Stimulated activated CD8-positive, alpha-beta memory T cell treated with anti-CD3 and anti-CD28 coated beads, Interleukin-4, amount 100 ng/mL, for 4 hours (primary cell): ENCODE measurements at places on chromosomes 7 and 10.

DNA sequence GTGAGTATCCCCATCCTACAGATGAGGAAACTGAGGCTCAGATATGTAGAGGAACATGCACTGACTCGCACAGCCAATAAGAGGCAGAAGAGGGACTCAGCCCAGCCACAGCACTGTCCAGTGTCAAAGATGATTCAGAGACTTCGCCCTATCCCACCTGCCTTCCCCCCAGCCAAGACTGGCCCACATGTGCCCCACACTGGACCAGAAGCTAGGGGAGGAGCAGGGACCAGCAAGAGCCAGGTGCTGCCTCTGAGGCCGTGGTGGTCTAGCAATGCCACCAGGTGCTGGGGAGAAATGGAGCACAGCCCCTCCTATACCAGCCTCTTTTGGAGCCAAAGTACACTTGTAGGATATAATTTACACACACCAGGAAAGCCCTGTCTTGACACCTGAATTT lies 22.3 kb downstream of the GRID1 start:
- DNase-seq, result no peak

DNA sequence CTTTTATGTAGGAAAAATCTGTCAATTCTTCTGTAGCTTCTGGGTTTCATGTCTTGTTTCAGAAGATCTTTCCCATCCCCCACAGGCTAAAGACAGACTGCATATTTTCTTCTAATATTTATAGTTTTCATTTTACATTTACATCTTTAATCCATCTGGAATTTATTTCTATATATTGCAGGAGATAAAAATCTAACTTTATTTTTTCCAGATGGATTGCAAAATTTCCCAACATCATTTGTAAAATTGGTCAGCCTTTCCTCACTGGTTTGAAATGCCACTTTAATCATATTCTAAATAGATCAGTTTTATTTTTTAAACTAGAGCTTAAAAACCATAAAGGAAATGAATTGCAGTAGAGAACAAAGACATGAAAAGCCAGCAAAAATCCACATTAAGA lies 46.9 kb downstream of the TMEM26 start:
- DNase-seq, result no peak

DNA sequence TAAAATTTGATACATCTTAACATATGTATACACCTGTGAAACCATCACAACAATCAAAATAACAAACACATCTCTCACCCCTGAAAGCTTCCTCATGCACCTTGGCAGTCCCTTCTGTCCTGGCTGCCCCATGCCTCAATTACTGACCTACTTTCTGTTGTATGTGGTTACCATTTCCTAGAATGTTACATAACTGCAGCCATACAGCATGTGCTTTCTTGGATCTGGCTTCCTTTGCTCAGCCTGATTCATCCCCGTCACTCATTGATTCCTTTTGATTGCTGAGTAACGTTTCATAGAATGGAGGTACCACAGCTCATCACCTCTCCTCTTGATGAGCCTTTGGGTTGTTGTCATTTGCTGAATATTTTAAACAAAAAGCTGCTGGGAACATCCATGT lies 165.3 kb downstream of the CELF2 start:
- DNase-seq, result no peak

DNA sequence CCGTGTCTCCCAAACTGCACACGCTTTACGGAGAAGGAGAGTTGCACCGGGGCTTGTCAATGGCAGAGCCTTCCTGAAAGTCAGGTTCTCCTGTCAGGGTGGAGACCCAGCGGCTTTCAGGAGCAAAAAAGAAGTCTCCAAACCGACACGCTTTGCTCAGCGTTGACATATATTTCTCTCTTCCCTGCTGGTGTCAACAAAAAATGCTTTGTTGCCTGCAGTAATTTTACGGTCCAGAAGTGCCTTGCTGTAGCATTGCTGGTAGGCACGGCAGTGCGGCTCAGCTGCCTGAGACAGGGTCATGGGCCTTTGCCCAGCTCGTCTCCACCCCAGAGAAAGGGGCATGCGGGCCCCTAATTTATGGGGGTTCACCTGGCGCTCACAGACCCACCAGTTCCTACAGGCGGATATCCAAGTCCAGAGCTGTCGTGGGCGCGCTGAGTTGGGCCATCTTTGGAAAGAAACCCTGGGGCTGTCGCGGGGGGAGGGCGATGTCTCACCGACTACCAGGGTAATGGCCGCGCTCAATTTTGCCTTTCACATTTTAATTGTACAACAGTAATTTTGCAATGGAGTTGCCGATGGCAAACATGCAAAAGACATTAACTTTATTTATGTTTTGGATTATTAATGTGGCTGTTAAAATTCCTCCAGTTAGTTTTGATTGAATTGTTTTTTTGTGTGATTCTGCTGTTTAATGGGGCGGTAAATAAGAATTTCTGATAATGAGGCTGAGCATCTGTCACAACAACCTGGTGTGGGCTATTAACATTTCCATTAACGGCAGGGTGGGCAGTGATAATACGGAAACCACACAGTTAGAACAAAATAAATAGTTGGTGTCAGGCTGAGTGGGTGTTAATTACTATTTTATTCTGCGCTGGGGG lies 478.2 kb upstream of the FOXK1 start:
- DNase-seq, result no peak

DNA sequence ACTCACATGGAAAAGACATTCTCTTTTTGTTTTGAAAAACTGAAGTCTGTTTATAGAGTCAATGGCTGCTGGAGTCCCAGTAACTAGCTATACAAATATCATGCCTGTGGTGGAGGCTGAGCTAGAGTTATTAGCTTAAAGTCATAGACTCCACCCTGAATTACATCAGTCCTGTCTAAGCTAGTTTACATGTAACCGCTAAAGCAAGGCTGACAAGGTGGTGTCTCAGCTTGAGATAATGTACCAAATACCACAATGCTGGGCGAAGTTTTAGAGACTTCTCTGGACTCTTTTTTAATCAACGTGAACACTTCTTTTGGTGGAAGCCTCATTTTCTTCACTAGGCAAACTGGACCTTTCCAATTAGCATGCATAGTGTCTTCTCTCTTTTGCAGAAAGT lies 219.4 kb downstream of the ANK3 start:
- no peak for DNase-seq

- no peak for DNase-seq
Observed at GRCh38 chr10:128062881-128063563, 63.2 kb downstream of the MKI67 start.

- no peak for DNase-seq
Observed at GRCh38 chr7:140654109-140654387, 13.4 kb upstream of the DENND2A start.

DNA sequence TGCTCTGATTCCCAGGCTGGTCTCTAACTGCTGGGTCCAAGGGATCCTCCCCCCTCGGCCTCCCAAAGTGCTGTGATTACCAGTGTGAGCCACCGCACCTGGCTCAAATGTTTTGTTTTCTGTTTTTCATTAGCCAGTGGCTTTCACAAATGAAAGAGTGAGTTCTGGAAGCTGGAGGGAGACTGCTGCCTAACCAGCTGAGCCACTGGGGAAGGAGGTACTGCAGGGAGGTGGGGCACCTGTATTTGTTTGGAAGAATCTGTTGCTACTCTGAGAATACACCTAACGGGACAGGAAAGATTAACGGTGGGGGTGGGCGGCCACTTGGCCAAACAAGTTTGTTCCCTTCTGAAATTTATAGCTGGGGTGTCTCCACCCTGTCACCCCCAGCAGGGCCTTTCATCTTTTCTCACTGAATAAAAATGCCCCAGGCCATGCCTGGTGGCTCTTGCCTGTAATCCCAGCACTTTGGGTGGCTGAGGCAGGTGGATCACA lies 4.7 kb downstream of the STOX1 start:
- no peak for DNase-seq

- no peak for DNase-seq
Observed at GRCh38 chr7:97381815-97382554, 264.5 kb downstream of the SDHAF3 start.

- DNase-seq, result no peak
Observed at GRCh38 chr7:22821702-22822485, 755 bp downstream of the TOMM7 start.

GRCh38 chr7:100396421-100396982 lies 23.2 kb downstream of the PILRA start:
- DNase-seq, result no peak

DNA sequence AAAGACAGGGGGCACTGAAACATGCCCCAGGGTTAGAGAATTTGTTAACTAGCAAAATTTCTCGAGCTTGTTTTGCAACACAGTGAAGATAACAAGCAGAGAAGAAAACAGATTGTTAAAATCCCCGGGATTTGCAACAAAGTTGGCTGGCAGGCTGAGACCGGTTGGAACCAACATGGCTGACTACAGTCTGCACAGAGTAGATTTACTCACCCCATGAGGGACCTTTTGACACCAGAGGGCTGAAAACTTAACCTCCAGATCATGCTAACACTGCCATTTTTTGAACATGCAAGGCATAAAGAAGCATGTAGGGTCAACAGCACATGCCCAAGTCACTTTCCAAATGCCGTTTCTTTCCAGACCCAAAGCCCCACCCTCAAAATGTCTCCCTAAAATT lies 95.2 kb upstream of the TMEM26 start:
- no peak for DNase-seq

- no peak for DNase-seq
Observed at GRCh38 chr7:55211726-55212125, 153.4 kb upstream of the LANCL2 start.

- DNase-seq, result no peak
Observed at GRCh38 chr7:122528879-122529481, 169.9 kb downstream of the RNF133 start.

DNA sequence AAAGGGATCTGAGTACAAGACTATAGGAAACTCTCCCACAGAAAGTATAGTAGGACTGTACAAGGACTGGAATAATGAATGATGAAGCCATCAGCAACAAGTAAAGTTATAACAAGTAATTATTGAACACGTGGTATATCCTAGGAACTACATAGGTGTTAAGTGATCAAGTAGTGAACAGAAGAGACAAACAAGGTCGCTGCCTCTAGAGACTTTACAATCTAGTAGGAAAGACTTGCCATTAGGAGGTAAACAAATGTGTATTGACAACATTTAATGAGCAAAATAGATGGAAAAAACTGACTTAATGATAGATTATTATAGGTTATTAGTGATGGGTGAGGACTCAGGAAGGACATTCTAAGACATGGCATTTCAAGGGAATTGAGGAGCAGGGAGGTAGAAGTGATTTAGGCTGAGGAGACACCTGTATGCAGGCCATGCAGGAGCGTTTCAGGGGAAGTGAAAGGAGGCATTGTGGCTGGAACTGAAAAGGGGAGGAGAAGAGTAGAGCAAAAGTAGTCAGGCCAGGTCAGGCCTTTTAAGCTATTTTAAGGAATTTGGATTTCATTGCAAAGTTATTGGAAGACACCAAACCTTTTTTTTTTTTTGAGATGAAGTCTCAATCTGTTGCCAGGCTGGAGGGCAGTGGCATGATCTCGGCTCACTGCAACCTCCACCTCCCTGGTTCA lies 8.5 kb upstream of the GLCCI1 start:
- no peak for DNase-seq

DNA sequence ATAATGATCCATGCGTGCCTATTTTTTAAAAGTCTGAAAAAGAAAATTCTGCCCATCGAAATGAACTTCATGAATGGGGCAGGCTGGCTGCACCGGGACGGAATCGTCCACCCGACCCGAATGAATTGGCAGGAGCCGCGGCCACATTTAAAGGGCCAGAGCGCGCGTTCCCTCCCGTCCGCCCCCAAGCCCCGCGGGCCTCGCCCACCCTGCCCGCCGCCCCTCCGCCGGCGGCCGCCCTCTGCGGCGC lies 319 bp upstream of the GATA3 start:
- DNase-seq, result no peak

- no peak for DNase-seq
Observed at GRCh38 chr10:45429790-45430189, 55.8 kb downstream of the ALOX5 start.

DNA sequence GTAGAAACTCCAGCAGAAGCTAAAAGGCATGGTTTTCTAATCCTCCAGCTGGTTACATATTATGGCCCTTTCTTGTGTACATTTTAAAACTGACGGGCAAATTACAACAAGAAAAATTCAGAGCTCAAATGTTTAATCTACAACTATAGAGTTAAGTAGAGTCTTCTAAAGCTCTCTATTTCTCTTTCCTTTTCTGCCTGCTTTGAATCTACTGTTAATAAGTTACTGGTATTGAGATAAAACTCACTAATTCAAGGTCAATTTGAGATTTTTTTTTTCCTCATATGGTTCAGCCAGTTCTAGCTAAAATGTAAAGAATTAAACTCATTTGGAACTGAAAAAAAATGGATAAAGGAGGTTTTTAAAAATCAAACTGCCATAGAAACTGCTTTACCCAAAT lies 1.6 kb upstream of the PRSS37 start:
- no peak for DNase-seq

GRCh38 chr10:98262571-98262970 lies 5.4 kb downstream of the LOXL4 start:
- no peak for DNase-seq

GRCh38 chr10:103451831-103452505 lies at the start of gene CALHM2:
CALHM2 (minus strand) TSS chr10:103452370; CDS start chr10:103449941, 2,429 bp downstream.
- DNase-seq, result peak; percentile 15

GRCh38 chr7:21867226-21867625 lies 78.5 kb downstream of the CDCA7L start:
- no peak for DNase-seq

DNA sequence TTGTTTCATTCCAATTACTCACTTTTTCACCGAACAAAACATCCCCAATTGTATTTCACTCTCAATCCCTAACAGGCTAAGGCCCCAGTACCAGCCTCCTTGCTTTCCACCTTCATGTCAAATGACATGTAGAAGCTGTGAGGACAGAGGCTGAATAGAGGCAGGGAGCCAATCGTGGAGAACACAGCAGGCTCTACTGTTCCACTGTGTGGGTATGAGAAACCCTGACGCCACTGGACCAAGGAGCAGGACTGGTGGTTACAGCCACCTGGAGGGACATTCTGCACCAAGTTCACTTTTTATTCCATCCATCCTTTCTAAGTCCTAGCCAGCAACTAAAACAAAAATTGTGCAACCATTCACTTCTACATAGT lies 502.8 kb downstream of the SORCS1 start:
- no peak for DNase-seq

DNA sequence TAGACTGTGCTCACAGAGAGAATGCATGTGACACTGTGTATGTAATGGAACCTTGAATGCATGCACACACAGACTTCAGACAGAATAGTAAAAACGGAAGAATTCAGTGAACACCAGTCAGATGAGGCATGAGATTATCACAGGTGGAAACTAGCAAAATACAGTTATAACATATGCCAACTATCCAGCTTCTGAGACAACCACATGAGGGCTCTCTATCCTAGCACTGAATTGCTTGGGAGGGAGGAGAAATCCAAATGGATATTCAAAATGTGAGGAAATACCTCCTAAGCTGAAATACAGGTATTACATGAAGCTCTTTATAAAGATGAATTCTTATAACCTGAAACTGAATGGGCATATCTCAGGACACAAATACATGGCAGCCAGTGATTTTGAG lies 30.6 kb downstream of the GARS1 start:
- no peak for DNase-seq

GRCh38 chr7:92244808-92245486 lies 767 bp downstream of the KRIT1 start:
- DNase-seq, result no peak
